Cerebellar nuclear complex (tissue), 1 donor: ENCODE measurements at places on chromosomes 12 and 14.

DNA sequence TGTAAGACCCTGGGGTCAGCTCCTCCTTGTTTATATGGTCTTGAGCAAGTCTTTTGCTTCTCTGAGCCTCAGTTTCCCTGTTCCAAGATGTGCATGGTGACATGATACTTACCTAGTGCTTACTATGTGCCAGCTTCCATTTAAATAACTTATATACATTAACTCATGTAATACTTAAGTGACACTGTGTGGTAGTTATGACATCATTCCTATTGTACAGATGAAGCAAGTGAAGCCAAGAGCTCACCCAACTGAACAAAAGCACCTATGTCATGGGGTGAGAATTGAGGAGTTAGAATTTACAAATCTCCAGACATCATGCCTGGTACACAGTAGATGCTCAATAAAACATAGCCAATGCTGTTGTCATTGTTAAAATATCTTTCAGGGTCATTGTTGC, 41.3 kb upstream of the CMKLR1 start:
- no peak for DNase-seq

DNA sequence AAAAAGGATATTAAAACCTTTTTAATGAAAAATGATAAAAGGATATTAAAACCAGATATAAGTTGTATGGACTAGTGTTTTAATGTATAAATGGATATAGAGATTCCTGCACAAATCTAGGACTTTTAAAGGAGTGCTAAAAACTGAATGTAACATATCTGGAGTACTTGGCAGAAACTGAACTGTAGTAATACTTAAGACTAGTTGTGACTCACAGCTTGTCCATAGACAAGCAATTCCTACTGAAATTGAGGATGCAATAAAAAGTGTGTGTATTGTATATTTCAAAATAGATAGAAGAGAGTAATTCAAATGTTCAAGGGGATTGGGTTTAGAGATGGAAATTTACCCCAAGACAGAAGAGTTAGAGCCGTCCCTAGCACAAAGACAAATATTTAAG, 59.6 kb downstream of the FBXO33 start:
- no peak for DNase-seq

GRCh38 chr12:15829949-15830348, 40.8 kb upstream of the EPS8 start:
- no peak for DNase-seq

- no peak for DNase-seq
Measured at GRCh38 chr14:44392984-44393383, 114.1 kb downstream of the FSCB start.

GRCh38 chr12:49091056-49091835, 3.4 kb downstream of the DHH start:
- DNase-seq, result no peak

GRCh38 chr12:79407671-79408622, 282.8 kb downstream of the PAWR start:
- DNase-seq, result no peak

DNA sequence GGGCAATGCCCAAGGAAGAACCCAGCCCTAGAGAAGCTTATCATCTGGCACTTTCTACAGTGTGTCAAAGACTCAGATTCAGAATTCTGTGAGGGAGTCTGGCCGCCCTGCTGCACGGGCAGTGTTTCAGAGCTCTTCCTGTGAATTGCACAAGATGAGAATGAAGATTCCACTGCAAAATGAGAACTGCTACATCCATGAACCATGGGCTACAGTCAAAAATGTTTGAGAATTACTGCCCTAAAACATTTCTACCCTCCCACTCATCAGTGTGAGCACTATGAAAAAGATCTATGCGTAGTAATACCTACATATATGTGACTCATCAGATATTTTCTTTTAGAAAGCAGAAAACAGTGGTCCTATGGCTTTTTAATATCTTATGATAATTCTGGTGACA, 104.0 kb downstream of the STAB2 start:
- DNase-seq, result no peak

DNA sequence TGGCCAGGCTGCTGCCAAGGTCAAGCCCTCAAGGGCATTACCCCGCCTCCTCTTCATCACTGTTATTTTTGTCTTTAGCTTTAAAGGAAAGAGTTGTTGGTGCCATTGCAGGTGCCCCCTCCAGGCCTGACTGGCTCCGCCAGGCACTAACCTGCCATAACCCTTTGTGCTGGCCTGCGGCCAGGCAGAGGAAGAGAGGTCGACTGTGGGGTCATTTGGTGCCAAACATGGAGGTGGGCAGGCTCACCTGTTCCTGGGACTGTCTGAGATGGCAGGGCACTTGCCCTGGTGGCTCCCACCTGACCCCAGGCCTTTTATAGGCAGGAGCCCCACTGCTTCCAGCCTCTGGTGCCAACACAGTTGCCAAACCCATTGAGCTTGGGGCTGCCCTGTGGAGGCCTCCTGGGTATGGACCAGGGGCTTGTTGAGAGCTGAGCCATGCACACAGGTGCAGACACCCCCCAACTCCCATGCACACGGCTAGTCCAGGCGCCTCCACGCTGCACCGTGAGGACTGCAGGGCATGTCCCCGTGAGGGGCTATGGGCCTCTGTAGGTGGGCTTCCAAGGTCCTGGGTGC, 29.4 kb upstream of the PLD4 start:
- DNase-seq, result no peak

- no peak for DNase-seq
Measured at GRCh38 chr14:31954991-31955390, 122.1 kb upstream of the ARHGAP5 start.

DNA sequence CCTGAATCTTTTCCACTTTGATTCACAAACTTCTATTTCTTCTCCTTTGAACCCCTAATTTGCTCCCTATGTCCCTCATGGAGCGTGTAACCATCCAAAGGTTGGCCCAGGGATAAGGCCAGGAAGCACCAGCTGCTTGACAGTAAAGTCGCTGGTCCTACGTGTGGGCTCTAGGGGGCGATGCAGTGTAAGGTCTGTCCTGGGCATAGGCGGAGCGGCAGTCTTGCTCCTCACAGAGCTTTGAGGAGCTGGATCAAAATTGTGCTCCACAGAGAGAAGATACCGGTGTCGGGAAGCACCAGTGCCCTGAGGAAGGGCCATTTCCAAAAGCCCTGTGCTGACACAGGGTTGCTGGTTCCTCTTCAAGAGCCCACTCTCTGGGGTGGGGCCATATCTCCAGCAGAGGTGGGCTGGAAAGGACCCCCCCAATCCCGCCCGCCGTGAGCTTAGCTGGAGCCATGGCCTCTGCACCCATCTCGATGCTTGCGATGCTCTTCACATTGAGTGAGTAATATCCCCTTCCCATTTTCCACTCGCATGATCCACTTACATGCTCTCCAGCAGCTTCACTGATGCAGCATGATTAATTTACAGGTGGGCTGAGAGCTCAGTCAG, 49.9 kb upstream of the OR4E1 start:
- DNase-seq, result no peak

DNA sequence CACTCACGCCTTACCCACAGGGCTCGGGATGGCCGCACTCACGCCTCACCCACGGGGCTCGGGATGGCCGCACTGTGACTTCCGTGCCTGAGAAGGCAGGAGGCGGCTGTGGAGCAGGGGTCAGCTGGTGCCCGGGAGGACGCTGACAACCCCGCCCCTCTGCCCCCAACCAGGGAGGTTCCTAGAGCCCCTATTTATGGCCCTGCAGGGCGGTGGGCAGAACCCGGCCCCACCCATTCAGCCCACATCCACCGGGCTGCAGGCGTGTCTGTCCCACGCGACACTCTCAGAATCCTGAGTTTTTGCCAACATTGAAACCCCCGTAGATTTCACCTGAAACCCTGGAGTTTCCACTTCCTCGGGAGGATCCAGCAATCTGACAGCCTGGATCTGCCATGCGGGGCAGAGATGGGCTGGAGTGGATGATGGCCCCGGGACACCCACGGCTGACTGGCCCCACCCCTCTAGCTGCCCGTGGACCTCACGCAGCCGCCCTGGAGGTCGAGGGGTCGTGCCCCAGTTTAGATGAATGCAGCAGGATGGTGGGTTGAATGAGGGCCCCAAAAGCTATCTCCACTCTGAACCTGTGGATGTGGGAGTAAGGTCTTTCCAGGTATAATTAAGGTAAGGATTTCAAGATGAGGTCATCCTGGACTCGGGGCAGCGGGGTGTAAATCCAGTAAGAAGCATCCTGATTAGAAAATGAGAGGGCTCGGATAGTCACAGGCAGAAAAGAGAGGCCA, 20.4 kb downstream of the GALNT9 start:
- no peak for DNase-seq

- DNase-seq, result peak; percentile 15
Measured at GRCh38 chr12:119780786-119781434, 96.2 kb downstream of the CIT start.

DNA sequence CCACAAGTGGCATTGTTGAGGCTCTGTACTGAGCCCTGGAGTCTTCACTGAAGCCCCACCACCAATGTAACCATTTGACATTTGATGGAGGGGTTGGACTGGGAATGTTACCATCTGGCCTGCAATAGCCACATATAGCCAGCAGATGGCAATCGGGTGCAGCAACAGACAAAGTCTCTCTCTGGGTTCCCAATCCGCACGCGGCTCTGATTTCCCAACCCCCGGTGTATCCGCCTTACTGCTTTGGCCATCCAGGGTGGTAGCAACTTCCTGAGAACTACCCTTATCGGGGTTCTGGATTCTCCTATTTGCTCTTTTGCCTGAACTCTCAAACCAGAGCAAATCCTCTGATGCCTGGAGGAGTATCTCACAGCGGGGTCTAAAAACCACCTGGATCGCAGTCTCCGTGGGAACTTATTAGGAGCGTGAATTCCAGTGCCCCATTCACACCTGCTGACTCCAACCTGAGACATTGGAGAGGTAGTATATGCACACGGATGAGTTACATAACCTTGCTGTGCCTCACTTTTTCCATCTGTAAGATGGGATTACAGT, 14.2 kb downstream of the VRTN start:
- no peak for DNase-seq

DNA sequence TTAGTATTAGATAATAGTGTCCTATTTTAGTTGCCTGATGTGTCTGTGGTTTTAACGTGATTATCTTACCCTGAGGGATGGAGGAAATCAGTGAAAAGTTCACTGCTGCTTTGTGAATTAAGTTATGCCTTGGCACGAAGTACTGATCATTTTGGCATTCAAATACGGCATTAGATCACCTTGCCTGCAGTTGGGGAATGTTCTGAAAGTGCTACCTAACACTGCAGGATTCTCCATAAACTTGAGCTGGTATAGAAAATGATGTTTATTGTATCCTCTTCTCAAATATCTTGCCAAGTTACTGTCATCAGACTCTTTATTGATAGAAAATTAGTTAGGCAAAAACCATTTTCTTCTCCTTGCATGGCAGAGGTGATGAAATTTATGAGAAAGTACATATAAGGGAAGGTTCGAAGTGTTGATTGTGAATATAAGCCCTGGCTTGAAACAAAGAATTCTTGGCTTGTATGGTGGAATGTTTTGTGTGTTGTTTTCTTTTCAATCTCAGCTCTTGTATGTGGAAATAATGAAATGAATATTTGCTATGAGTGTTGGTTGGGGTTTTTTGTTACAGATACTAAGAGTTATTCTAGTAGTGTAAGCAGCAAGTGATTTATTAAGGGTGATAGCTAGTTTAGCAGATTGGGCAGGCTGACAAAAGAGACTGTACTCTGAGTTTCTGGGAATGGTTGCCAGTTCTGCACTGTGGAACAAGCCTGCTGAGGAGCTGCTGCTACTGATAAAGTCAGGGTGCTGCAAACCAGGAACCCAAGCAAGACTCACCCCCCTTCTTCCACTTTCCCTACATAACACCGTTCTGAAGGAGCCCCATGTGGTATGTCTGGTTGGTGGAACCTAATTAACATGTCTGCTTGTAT, 448.3 kb downstream of the PCNX1 start:
- no peak for DNase-seq

- no peak for DNase-seq
Measured at GRCh38 chr12:46267825-46268582, 839 bp downstream of the SLC38A1 start.

DNA sequence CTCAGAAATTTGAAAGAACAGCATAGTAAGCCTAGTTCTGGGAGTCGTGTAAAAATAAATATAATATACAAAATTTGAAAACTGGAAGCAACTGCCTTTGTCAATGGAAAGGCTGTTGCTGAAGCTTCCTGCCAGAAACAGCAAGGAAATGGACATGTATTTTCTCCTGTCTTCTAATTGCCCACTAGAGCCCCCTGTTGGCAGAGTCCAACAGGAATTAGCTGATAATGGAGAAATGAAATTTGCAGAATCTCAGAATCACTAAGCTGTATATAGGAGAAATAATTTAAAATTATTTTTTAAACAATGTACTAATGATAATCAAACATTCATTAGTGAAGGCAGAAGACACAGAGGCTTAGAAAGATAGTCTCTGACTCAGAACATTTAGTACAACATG, 414.8 kb downstream of the SLC6A15 start:
- no peak for DNase-seq

GRCh38 chr14:73424453-73424852, 33.9 kb downstream of the NUMB start:
- no peak for DNase-seq

DNA sequence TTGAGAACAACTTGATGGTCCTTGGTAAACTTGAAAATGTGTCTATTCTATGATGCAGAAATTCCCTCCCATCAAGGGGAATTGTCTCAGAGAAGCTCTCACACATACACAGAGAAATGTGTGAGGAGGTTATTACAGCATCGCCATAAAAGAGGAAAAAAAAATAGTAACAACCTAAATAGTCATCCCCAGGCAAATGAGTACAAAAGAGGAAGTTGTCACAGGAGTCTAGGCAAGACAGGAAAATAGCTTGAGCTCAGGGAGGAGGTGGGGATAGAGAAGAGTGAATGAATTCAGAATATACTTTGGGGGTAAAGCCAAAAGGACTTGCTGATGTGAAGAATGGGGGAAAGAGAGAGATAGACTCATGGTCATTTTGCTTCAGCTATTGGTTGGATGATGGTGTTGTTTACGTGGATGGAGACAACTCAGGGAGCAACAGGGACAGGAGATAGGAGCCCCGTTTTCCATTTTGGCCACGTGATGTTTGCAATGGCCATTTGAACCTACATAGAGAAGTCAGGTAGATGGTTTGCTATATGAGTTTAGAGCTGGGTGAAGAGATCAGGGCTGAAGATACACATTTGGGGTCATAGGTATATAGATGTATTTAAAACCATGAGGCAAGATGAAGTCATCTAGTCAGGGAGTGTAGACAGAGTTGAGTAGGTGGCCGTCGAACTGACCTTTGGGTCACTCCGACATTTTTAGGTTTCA, 20.3 kb downstream of the LRRC74A start:
- no peak for DNase-seq

GRCh38 chr12:116631619-116632018, 72.4 kb downstream of the MAP1LC3B2 start:
- no peak for DNase-seq

GRCh38 chr14:21891921-21892320, 218.3 kb upstream of the OR4E1 start:
- DNase-seq, result no peak

DNA sequence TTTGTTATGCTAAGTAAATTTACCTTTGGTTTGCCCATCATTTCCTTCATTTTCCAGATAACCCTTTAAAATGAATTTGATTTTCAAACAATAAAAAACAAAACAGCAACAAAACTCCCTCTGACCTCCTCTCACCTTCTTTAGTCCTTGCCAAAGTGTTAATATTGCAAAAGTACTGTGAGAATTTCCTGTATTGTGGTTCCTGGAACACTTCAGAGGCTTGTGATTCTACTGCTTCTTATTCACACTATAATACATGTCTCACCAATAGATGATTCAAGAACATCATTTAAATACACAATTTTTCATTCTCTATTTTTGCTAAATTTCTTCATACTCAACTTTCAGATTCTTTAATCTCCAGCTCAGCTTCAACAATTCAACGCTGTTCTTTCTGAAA, at the start of gene KLRD1:
TSS of gene KLRD1 (plus strand) at position 241 of the 400 bp plus-strand sequence. CDS start 208 bp downstream, outside the sequence.
- no peak for DNase-seq
